ENCODE measurements at places on chromosomes 2 and 18.
A peak's percentile ranks its signal among the peaks of the same experiment; 100 is the strongest.

DNA sequence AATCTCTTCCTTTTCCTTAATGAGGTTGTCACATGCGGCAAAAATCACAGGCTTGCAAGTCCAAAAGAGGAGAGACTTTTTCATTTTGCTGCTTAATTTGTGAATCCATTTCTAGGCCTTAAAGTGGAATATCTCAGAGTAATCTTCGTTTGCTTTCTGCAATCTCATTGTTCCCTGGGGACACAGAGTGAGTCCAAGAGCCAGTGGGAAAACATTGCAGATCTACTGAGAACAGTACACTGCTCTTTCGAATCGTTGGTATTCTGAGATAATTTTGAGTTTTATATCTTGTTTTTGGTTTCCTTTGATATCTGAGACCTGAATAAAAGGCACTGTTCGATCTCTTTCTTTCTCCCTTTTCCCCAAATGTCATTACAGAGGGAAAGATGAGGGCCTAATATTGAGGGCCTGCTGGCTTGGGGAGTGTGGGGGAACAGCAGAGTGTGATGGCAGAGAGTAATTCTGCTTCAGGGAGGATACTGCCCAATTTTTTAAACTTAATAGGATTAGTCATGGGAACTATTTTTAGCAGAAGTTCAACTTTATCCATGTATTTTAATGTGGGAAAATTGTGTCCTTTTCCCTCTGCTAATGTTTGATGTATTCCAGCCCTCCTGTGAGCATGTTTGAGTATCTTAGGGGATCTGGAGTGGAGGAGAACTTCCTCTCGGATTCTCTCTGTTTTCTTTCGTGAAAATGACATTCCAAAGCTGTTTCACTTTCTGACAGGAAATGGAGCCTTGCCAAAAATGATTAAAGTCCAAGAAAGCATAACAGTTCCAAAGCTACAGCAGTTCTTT is 418.2 kb upstream of the ZEB2 start:
- DNase-seq: peak; percentile 84

- DNase-seq: no peak
Measured at GRCh38 chr2:27354597-27354927, 2.0 kb downstream of the GTF3C2 start.

GRCh38 chr2:28305202-28305601 is 87.5 kb upstream of the FOSL2 start:
- no peak for DNase-seq

DNA sequence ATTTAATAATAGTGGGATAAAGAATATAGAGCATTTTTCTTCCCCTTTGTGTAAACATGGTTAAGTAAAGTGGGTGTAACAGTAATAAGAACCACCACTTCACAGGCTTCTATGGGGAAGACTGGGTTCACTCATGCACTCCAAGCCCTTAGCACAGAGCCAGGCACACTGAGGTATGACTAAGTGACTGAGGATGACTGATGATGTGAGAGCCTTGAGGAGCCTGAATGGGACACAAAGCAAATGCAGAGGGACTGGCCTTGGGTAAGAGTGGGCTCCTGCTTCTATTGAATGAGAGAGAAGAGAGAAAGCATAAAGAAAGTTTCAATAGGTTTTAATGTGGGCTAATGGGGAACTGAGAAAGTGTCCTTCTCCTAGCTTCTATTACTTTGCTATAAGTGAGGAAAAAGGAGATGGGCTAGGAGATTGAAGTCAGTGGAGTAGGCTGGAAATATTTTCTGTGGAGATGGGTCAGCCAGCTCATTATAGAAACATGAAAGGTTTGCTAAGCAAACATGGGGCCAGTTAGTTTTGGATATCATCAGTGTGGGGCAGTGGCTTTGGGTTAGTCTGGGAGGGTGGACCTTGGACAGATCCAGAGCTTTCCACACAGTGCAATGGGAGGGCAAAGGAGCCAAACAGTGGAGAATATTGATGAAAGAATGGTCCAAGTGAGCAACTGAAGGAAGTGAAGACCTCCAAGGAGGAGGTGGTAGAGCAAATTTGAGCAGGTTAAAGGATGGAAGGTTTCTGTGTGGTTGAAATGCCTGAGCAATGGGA is 20.6 kb downstream of the IL1F10 start:
- DNase-seq: no peak

- no peak for DNase-seq
Measured at GRCh38 chr2:170300993-170301392, 123.0 kb downstream of the MYO3B start.

GRCh38 chr18:48702346-48703027 is 163.7 kb downstream of the CTIF start:
- no peak for DNase-seq

GRCh38 chr2:235045336-235045972 is 93.6 kb downstream of the SH3BP4 start:
- no peak for DNase-seq

DNA sequence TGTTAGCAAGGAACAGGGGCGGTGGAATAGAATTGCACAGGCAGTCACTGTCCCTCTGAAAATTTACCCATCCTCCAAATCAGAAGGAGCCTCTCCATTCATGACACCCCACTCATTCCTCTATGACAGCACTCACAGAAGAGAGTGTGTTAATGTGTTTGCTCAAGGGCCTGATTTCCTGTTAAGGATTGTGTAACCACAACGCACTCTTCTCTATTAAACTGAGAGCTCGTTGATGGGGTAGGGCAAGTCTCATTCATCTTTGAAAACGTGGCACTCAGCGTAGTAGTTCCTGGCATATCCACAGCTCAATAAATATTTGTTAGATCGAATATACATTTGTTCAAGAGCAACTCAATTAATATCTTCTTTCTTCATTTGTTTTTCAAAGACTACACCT is 106.4 kb downstream of the VAPA start:
- DNase-seq: no peak

GRCh38 chr2:1698188-1698945 is 45.9 kb downstream of the PXDN start:
- no peak for DNase-seq

Measured in SJCRH30 (cell line).